Suppressor macrophage (primary cell): ENCODE measurements at places on chromosomes 5 and 9.

- no peak for DNase-seq
Observed at GRCh38 chr5:28390341-28390740, 1352.0 kb upstream of the CDH9 start.

GRCh38 chr5:124570285-124571035 is 176.0 kb downstream of the ZNF608 start:
- DNase-seq = no peak

DNA sequence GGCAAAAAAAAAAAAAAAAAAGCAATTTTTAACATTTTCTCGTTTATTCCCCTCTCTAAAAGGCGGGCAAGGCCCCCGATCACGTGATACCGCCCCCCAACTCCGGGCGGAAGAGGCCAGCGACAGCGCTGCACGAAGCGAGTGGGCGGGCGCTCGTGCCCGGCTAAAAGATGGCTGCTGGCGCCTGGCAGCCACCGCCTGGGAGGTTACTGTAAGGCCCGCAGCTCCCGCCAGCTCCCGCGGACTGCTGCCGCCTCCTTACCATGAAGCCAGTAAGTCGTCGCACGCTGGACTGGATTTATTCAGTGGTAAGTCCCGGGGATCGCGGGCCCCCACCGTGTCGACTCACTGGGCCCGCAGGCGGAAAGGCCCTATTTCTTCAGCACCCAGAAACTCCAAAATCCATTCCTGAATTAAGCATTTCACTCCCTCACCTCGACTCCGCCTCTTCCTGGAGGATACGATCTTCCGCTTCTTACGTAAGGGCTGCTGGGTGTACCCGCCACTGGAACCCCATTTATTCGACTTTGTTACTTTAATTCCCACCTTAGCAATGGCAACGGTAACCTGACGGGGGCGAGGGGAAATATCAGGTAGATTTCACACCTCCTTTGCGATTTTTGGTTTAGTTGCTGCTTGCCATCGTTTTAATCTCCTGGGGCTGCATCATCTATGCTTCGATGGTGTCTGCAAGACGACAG is at the start of the genes SMIM27 and TOPORS:
Gene SMIM27, plus strand, starts transcription at position 156 of the 701 bp plus-strand sequence. Its CDS starts 108 bp downstream, at position 264.
Gene TOPORS, minus strand, starts transcription at position 415 of the 701 bp plus-strand sequence. Its CDS starts 150 bp downstream, at position 265.
- peak; percentile 95 for DNase-seq

DNA sequence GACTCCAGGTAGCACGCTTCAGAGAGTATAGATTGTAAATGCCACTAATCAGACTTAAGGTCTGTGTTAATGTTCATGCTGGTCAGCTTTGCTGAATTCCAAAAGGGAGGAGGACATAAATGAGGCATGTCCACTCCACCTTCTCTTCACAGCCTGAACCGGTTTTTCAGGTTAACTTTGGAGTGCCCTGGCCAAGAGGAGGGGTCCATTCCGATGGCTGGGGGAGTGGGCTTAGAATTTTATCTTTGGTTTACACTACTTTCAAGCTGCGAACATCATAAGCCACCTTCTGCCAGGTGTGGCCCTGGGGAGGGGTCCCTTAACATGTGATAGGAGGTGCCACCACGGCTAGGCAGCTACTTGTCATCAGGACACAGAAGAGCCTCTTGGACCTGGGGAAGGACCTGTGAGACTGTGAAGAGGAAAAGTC is 24.2 kb downstream of the ABO start:
- no peak for DNase-seq

DNA sequence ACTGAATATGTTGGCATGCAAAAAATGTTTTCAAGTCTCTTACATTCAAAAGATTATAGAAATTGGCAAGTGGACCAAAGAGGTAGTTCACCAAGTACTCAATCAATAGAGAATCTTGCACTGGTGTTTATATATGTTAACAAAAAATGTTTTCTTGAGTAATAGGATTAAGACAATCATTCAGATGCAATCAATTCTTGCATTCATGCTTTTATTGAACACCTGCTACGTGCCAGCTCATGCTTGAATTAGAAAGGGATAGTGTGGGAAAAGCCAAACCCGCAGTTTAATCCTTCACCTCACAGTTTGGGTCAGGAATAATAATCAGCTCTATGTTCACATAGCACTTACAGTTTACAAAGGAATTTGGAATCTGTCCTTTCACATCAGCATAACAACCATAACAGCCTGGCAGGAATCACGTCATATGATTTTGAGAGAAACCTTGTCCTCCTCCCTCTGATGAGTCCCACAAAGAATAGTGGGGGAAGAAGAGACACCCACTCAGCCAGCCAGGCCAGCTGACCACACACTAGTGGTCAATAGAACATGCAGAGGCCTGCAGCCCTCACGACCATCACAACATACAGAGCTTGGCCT is 36.8 kb upstream of the FRRS1L start:
- no peak for DNase-seq

DNA sequence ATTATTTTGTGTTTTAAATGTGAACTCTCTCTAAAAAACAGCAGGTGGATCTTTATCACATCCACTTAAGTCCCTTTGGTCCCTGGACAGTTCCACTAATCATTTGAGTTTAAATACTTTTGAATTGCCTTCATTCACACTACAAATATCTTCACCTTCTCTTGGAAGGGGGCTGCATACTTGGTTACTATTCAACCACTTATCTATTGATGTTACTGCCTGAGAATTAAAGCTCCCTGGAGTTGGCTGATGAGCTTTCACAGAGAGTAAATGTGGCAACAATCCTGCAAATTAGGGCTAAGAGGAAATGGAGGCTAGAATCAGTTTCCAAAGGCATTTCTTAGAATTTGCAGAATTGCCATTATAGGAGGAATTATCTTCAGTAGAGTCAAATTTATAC is 180.4 kb downstream of the ST8SIA4 start:
- no peak for DNase-seq
